ENCODE measurements at places on chromosomes 11 and 22.
A peak's percentile ranks its signal among the peaks of the same experiment; 100 is the strongest.

- DNase-seq = no peak
Observed at GRCh38 chr11:132644520-132645239, 887.6 kb downstream of the OPCML start.

GRCh38 chr22:40247976-40248375 is 70.3 kb downstream of the TNRC6B start:
- DNase-seq = no peak

- DNase-seq = no peak
Observed at GRCh38 chr11:73139476-73140198, 2.5 kb downstream of the FCHSD2 start.

DNA sequence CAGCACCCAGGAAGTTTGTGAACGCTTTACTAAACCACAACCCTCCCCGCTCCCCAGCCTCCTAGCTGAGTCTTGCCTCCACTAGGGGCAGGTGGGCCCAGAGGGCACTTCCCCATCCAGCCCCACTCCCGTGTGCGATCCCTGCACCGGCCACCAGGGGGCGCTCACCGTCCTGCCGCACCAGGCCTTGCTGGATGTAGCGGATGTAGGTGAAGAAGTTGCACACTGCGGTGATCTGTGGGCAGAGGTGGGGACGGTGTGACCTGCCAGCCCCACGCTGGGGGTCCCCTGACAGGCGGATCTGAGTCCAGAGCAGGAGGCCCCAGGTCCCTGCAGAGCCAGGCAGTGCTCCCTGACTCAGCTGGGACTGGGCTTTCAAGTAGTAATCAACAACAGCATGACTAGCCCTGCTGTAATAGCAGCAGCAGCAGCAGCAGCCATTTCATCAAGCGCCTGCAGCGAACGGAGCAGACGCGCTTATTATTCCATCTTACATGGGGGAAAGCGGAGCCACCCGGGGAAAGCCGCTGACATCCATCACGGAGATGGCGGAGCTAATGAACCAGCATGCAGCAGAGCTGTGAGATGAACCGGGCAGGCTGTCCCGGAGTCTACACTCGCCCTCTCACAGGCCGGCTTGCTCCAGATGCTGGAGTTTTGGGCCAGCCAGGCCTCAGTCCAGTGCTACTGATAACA is 7.9 kb upstream of the FADS3 start:
- peak; percentile 96 for DNase-seq

- DNase-seq = no peak
Observed at GRCh38 chr22:22002526-22003055, 20.0 kb upstream of the TOP3B start.

DNA sequence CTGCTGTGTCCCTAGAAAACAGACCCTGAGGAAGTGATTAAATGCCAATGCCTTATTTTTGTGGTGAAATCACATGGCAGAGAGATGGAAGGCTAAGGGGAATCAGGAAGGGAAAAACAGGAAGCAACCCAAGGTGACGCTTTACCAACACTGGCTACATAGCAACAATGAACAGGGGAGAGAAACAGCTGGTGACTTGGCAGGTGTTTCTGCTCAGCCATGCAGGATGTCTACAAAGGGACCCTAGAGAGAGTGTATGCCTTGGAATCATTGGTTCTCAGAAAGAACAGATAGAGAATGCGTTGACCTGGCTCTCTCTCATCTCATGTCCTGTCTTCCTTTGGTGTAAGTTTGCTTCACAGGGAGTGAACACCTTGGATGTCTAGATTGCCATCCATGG is 911.9 kb downstream of the OPCML start:
- DNase-seq = no peak
